Right ventricle myocardium superior (tissue), 1 donor: ENCODE measurements at places on chromosomes 11 and 22. TPM values are rescaled to one million over a fixed set of nuclear protein-coding genes. Genes with fewer than 3 reads are reported as not detected.

DNA sequence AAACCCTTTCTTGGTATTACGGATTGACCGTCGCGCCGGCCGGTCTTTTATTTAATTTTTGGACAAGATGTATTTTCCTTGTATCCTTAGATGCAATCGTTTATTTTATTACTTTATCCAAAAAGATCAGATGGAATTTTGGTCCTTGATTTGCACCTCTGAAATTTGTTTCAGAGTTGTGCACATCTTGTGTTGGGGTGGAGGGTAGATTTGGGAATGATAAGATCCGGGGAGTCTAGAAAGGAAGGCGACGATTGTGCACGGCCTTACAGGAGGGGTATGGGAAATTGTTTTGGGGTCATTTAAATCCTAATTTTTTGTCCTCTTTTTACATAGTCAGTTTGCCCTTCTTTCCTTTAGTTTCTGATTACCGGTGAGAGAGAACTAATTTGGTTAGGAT is 1.4 kb downstream of the KDM2A start:
- no peak for DNase-seq

- peak; percentile 68 for DNase-seq
Observed at GRCh38 chr11:7511401-7511800, 2.4 kb upstream of the PPFIBP2 start.

- DNase-seq: no peak
Observed at GRCh38 chr22:45294030-45294429, 9.3 kb downstream of the UPK3A start.

- peak; percentile 14 for DNase-seq
Observed at GRCh38 chr11:66218036-66218435, 50.4 kb upstream of the RAB1B start.

DNA sequence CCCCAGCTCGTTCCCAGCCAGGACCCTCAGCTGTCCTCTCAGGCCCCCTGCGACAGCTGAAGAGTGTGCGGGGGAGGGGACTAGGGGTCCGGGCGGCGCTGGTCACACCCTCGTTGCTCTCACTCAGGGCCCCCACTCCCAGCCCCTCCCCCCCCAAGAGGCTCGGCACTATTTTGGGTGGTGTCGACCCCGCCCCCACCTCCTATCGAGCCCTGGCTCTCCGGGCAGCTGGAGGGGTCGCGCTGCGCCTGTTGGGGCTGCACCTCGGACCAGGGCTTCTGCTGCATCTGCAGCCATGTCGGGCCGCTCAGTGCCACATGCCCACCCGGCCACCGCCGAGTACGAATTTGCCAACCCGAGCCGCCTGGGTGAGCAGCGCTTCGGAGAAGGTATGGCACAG is at the start of gene HSPB2:
Gene HSPB2, plus strand, starts transcription at position 200 of the 400 bp plus-strand sequence. Its CDS starts 96 bp downstream, at position 296.
- peak; percentile 64 for DNase-seq

GRCh38 chr11:9951807-9952206 is 287.9 kb downstream of the SWAP70 start:
- no peak for DNase-seq

GRCh38 chr11:121321614-121322243 is 29.2 kb downstream of the SC5D start:
- no peak for DNase-seq

DNA sequence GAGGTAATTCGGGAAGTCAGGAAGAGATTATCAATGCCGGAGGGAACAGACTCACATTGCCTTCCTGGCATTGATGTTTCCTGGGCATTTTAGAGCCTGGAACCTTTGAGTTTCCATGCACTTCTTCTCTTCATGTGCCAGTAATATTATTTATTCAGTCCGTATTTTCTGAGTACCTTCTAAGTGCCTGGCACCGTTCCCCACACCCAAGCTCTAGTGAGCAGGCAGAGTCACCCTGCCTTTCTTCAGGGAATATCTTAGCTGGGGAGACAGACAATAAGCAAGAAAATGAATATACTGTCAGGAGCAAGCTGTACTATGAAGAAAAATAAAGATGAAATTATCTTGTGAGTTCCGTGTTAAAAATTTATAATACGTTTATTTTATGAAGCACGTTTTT is 136.2 kb upstream of the SEZ6L start:
- DNase-seq: no peak

DNA sequence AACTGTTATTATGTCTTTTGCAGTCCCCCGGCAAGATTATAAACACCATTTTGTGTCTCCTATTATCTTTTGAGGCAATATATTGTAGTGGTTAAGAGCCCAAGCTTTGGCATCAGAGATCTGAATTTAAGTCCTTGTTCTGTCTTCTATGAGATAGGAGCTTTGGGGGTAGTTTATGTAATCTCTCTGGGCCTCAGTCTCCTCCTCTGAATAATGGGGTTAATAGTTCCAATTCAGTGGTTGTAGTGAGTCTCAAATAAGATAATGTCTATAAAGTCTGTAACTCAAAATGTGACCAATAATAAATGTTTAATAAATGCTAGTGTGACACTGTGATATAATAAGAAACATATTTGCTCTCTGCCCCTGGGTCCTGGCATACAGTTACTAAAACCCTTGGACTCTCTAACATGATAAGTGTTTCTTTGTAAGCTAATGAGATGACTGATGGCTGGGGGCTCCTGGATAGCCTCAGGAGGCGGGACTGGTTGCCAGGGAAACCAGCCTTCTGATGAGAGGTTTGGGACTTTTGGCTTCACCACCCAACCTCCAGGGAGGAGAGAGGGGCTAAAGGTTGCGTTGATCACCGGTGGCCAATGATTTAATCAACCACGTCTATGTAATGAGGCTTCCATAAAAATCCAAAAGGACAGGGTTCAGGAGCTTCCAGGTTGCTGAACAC is 183.4 kb upstream of the MTMR2 start:
- no peak for DNase-seq

DNA sequence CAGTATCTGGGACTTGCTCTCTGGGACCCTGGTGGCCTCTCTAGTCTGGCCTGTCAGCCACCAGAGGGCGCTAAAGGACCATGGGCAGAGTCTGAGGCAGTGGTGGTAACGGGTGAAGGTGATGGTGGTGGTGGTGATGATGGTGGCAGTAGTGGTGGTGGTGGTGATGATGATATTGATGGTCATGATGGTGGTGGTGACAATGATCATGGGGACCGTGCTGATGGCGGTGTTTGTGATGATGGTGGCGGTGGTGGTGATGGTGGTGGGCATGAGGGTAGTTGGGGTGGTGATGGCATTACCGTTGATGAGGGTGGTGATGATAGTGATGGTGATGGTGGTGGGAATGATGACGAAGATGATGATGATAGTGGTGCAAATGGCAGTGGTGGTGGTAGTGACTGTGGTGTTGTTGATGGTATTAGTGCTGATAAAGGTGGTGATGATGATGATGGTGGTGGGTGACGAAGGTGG is 16.0 kb downstream of the TRPM5 start:
- peak; percentile 87 for DNase-seq

- DNase-seq: no peak
Observed at GRCh38 chr11:32526760-32527159, 56.9 kb upstream of the EIF3M start.

DNA sequence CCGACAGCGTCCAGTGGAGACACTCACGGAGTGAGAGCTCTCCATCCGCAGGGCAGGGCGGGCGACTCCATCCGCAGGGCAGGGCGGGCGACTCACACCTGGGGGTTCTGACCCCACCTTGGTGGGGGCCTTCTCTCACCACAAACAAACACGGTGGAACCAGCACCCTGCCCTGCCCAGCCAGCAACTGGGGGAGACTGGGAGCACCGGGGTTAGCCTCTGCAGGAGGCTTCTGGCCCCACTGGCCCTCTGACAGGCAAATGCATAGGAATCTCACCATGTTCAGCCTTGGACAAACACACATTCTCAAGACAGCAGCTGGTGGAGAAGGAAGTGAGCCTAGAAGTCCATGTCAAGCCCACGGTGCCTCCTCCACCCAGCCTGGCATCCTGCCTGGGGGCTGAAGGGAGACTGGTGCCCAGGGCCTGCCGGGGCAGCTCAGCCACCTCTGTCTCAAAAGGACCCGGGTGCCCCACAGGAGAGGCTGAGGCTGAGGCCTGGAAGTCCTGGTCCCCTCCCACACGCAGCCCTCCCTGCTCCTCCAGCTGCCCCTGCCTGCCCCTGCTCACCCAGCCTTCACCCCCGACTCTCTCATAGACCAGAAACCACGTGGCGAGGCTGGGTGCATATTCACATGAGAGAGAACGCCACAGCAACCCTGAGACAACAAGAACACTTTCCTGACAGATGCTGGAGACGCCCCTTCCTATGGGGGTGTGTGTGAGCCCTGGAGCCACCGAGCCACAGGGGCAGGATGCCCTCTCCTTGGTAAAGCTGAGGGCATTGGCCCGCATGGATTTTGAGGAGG is 98.4 kb upstream of the B3GAT1 start:
- DNase-seq: no peak

DNA sequence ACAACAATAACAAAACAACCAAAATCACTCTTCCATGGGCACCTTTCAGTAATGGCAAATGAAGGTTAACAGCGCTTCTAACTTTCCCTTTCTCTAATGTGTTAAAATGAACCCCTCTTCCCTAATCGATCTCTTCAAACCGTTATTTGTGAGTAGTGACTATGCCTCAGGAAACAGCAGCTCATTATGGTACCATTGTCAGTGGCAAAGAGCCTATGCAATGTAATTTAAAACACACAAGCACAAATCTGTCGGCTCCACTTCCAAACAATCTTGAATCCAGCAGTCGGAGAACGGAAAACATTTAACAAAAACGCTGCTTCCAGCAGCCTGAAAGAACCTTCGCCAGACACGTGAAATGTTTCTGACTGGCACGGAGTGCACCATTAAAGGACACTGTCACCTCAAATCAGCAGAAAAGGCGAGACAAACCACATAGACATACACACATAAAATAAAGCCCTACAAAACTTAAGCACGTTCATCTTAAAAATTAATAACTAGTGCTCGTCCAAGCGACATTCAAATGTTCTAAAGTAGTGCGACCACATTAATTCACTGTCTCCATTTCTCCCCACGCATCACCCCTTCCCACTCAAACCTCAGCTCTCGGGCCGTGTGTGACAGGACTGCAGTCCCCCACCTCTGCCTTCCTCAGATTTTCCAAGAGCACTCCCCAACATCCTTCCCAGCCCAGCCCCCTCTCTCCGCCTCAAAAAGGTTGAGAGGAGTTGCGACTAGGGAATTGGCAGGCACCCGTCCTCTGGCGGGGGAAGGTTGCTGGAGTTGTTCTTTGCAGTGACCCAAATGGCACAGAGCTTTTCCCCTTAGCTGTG is 748 bp downstream of the RAB30 start:
- peak; percentile 62 for DNase-seq

- DNase-seq: no peak
Observed at GRCh38 chr11:122652495-122652894, 3.0 kb upstream of the UBASH3B start.

- DNase-seq: no peak
Observed at GRCh38 chr22:49672014-49672516, 155.6 kb downstream of the BRD1 start.

DNA sequence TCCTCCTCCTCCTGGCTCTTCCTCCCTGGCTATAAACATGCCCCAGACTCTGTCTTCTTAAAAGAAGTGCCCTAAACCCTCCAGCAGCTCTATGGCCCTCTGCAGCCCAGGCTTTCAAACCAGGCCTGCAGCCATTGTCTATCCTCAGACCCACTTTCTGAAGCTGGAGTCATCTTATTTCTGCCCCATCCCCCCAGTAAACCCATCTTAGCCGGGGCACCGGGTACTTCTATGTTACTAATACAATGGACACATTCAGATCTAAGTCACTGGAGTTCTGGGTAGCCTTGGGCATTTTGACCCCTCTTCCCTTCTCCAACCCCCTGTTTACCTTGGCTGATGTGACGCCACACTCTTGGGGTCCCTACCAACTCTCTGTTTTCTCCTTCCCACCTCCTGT is 29.7 kb upstream of the CACNG2 start:
- no peak for DNase-seq

- no peak for DNase-seq
Observed at GRCh38 chr11:117949062-117949461, 19.9 kb upstream of the TMPRSS13 start.

DNA sequence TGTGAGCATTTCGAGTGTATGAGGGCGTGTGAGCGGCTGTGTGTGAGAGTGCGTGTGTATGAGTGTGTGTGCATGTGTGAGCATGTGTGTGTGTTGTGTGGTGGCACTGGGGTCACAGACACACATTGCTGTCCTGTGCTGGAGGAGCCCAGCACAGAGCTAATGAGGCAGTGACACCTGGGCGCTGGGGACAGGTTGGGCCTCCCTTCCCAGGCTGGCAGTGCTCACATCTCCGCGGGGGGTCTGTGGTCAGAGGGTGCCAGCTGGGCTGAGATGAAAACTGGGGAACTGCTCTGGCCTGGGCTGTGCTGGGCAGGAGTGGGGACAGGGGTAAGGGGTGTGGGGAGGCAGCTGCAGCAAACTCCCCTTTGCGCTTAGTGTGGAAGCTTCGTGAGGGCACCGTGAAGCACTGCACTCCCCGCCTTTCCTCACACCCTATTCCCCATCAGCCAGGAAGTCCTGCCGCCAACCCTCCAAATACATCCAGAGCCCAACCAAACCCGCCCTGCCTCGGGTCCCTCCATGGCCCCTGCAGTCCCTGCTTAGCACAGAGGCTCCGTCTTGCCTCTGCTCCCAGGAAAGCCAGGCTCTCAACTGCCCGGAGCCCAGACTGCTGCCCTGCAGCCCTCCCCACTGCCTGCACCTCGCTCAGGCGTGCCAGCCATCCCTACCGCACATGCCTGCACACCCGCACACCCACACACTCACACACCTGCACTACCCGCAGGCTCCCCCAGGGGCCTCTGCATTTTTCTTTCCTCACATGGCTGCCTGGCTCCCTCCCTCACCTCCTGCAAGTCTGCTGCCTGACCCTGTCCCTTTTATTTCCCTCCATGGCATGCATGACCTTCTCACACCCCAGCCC is 62.0 kb upstream of the THY1 start:
- no peak for DNase-seq

- DNase-seq: no peak
Observed at GRCh38 chr11:23494981-23495380, 634.7 kb upstream of the CCDC179 start.

- DNase-seq: no peak
Observed at GRCh38 chr11:122096272-122097112, 19.5 kb downstream of the BLID start.

GRCh38 chr22:24137595-24137994 is 43.7 kb upstream of the SUSD2 start:
- DNase-seq: no peak

The ESAM gene
- 39.0 TPM for total RNA-seq

The OR6T1 gene
- not detected for total RNA-seq

The ZNF215 gene
- total RNA-seq: 0.22 TPM

The FXYD2 gene
- total RNA-seq: 1.4 TPM

The PRR5L gene
- 1.5 TPM for total RNA-seq
